Fibroblast of skin of right biceps (primary cell): ENCODE measurements at places on chromosomes 11 and 22.
A peak's percentile ranks its signal among the peaks of the same experiment; 100 is the strongest.

- no peak for DNase-seq
Measured at GRCh38 chr11:109329716-109330115, 92.3 kb upstream of the C11orf87 start.

- DNase-seq: peak; percentile 70
Measured at GRCh38 chr11:110173811-110174644, 80.8 kb downstream of the ZC3H12C start.

DNA sequence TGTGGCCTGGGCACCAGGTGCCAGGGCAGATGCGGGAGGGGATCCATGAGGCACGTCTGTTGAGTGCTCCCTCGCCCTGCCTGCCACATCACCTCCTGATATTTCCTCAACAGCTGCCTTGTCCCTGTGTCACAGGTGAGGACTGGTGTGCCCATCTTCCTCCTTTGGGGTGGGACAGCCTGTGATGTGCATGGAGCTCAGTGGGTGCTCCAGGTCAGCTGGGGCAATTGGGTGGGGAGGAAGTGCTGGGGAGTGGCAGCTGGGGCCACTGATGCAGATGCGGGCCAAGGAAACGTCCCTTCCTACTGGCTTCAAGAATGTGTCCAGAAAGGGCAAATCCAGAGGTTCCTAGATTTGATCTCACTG is 83.6 kb downstream of the MORC2 start:
- DNase-seq: no peak

GRCh38 chr11:118115048-118115447 is 28.3 kb upstream of the SMIM35 start:
- no peak for DNase-seq

DNA sequence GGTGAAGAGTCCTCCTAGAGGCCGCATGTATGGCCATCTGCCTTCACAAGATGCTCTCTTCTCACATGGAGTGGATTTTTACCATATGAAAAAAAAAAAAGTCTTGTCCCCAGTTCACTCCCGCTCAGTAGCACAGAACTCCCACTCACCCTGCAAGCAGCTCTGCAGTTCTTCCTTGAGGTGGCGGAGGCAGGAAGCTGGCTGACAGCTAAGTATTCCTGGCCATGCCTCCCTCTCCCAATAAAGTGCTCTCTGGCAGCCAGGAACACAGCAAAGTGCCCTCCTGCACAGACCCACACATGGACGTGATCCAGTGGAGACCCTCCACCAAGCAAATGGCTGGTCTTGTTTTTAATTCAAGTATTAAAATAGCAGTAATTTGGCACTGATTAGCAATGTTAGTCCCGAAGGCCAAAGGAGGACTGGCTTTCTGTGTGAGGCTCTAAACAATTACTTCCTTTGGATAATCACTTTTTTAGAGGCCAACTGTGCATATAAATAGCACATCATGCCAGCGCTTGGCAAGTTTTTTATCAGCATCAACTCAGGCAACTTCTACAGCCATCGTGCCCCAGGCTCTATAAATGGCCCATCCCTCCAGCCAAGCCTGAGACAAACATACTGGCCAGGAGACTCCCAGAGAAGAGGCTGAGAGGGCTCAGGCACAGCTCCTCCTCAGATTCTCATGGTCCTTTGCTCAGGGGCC is 413.6 kb downstream of the OPCML start:
- no peak for DNase-seq

DNA sequence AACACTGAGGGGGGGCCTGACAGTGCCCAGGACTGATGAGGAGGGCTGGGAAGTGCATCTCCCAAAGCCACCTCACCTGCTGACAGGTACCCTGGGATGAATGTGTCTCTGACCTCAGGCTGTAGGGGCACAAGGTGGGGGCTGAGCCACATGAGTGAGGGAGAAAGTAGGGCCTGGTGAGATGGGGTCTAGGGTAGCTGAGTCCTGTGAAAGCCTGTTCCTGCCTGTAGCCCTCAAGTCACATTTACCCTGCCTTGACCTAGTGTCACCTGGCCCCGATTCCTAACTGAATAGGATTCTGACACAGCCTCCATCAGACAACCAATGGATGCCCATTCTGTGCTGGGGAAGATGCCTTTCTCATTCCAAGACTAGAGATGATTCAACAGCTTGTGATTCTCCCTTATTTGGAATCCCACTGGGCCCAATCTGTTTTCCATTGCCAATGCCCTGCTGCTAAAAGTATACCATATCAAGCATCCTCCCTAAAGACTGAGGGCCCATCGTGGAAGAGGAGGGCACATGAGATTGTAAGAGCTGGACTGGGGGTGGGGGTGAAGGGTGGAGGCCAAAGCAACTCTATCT is 11.1 kb upstream of the RFPL1 start:
- peak; percentile 7 for DNase-seq

DNA sequence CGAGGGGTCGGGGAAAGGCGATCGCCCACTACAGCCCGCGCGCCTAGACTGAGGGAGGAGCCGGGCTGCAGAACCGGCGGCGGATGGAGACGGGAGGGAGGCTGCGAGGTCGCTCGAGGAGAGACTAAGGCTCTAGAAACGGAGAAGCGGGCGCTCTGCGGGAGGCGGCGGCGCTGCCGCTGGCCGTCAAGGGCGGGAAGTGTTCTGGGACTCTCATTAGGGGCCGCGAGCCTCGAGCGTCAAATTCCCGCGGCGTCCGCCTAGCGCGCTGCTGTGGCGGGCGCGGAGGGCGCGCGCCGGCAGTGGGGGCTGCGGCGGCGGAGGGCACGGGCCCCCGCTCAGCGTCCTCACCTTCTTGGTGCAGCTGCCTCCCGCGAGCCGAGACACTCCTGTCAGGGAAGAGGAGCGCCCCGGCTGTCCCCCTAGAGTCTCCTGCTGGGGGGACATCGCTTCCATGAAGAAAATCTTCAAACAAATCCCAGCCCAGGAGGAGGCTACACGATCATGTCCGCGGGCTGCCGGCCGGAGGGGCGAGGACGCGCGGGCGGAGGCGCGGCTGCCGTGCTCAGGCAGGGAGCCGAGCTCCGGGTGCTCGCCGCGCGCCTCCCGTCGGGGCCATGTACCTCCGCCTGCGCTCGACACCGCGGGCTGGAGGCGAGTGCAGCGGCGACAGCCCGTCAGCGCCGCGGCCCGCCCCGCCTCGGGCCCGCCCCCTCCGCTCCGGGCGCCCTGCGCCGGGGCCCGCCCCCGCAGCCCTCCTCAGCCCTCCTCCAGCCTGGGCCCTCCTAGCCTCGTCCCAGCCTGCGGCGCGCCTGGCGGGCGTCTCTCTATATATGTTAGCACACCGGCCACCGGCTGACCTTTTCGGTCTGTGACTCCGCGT is at the start of gene ARHGAP20:
ARHGAP20 (minus strand) TSS at position 662 of the 883 bp plus-strand sequence; CDS start at position 456, 206 bp downstream.
- DNase-seq: peak; percentile 77

DNA sequence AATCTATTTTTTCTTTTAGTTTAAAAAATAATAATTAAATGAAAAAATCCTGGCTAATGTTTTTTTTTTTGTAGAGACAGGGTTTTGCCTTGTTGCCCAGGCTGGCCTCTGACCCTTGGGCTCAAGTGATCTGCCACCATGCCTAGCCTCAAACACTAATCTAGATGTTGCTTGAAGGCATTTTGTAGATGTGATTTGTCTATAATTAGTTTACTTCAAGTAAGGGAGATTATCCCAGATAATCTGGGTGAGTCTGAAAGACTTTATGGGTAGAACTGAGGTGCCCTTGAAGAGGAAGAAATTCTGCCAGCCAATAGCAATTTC is 38.6 kb upstream of the RBFOX2 start:
- no peak for DNase-seq

DNA sequence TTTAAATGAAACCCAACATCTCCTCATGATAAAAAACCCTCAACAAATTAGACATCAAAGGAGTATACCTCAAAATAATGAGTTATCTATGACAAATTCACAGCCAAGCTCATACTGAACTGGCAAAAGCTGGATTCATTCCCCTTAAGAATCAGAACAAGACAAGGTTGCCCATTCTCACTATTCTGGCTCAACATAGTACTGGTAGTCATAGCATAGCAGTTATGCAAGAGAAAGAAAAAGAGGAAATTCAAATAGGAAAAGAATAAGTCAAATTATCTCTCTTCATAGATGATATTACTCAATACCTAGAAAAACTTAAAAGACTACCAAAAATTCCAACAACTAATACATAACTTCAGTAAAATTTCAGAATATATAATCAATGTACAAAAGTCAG is 29.4 kb upstream of the XKR3 start:
- no peak for DNase-seq

- DNase-seq: no peak
Measured at GRCh38 chr22:23763579-23763945, 772 bp downstream of the C22orf15 start.

GRCh38 chr22:30880847-30881246 is 87.7 kb downstream of the MORC2 start:
- no peak for DNase-seq

GRCh38 chr11:45475173-45475572 is 189.0 kb upstream of the SYT13 start:
- no peak for DNase-seq

GRCh38 chr11:69892986-69893555 is 73.9 kb upstream of the FGF3 start:
- no peak for DNase-seq

- DNase-seq: no peak
Measured at GRCh38 chr11:61028135-61028729, 56.8 kb downstream of the CD6 start.

GRCh38 chr11:112509300-112509699 is 248.6 kb upstream of the PLET1 start:
- no peak for DNase-seq

DNA sequence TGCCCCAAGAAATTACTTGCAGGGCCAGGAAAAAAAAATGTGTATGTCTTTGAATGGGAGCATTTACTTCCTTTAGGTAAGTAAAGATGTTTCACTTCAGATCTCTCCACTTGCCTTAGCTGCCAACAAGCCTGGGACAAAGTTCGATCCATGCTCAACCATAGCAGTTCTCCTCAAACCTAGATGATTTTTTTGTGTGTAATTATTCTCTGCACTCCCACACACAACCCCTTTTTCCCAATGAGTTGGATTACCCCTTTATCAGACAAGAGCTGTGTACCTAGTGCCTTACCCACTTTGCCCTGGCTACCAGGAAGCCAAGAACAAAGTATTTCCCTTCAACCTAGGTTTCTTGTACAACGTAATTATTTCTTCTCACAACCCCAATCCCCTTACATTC is 35.6 kb downstream of the TPBGL start:
- DNase-seq: no peak

DNA sequence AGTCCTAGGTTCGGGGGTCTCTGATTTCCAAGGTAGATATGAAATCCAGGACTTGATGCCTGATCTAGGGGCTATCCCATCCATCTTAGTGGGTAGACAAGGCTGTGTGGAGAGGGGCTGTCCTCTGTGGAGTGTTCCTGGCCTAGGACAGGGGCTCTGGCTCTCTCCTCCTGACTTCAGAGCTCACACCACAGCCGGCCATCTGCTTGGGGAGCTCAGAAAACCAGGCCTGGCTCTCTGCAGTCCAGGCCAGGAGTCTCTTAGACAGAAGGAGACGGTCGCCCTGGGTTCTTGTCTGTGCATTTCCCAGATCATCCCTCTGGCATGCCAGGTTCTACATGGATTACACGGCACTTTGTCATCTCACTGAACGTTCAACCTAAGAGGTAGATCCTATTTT is 17.9 kb downstream of the TUB start:
- DNase-seq: peak; percentile 49
